ENCODE measurements at places on chromosomes 13 and 19. TPM values are rescaled to one million over a fixed set of nuclear protein-coding genes. Genes with fewer than 3 reads are reported as not detected.

GRCh38 chr13:109576331-109576813, 210.0 kb downstream of the IRS2 start:
- DNase-seq: no peak

DNA sequence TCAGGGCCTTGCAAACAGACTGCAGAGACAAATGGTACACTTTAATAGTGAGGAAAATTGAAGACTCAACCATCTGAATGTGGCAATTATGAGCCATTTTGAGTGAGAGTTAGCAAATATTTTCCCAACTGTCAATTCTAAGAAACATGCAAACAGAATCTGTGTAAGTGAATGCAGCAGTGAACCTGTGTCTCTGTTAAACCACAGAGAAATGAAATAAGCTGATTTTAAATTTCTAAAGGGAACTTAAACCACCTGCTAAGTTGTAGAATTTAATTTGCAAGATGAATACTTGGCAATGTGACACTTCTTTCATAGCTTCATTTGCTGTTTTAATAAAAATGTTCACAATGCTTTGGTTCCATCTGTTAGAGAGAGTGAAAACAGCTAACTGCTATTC, 42.0 kb upstream of the TDRD3 start:
- no peak for DNase-seq

- peak; percentile 41 for DNase-seq
These were observed 37.6 kb upstream of the FLT1 start for GRCh38 chr13:28532388-28533124.

DNA sequence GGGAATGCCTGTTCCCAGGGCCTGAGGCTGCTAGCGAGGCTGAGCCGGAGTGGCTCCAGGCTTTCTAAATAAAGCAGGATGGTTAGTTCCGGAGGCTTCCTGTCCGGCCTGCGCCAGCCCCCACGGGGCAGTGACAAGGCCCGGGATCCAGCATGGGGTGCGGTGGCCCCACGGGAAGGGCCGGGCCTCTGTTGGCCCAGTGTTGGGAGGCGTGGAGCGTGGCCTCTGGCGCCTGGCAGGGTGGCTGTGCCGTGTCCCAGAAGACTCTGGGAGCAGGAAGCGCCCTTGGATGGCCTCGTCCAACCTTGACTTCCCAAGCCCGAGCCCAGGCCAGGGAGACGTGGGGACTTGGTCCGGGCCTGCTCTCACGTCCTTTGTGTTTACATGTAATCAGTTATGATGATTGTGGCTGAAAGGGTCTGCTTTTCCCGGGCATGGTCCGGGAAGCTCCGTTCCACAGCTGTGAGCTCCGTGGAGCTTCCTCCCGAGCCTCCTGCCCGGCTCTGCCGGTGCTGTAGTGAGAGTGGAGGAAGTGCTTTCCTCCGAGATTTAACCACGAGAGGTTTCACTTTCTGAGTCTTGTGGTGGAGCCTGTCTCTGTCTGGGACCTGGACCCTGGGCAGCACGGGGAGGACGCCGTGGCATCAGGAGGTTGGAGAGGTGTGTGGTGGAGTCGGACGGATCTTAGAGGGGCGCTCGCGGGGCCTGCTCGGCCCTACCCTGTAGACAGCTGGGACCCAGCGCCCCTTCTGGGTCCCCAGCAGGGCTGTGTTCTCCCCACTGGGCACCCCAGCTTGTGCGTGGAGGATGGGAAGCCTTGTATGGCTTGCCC, 4.6 kb downstream of the GNA11 start:
- no peak for DNase-seq

GRCh38 chr19:2132731-2133490, 18.5 kb downstream of the AP3D1 start:
- no peak for DNase-seq

DNA sequence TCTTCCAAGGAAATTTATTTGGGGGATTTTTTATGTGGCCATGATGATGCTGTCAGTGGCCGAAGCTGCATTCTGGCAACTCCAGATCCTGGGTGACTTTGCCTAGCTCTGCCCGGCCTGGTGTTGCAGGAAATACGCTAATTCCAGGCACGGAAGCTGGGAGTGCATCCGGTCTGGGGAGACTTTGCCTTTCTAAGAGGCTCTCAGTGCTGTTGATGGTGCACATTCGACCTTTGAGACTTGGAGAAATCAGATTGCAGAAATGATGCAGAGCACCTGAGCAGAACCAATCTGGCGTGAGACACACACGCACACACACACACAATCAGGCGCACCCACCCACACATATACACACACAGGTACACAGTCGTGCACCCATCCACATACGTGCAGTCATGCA, 5.9 kb upstream of the TMEM255B start:
- no peak for DNase-seq

- DNase-seq: no peak
These were observed 3.3 kb upstream of the KCNC3 start for GRCh38 chr19:50332244-50333038.

GRCh38 chr13:27026396-27026795, 145.2 kb downstream of the USP12 start:
- DNase-seq: no peak

DNA sequence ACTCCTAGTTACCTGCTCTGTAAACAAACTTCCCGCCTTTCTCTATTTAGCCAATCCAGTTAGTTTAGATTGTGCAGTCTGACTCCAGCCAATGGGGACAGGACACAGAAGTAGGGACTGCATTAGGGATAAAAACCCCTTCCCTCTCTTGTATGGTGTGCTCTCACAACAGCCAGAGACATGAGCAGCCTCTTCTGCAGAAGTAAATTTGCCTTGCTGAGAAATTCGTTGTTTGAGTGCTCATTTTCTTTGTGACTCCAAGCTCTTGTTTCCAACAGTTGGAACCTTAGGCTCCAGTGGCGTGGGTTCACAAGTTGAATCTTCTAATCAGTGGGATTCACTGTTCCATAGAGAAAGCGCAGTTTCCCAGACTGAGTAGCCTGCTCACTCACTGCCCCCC, 66.1 kb downstream of the ZNF93 start:
- no peak for DNase-seq

DNA sequence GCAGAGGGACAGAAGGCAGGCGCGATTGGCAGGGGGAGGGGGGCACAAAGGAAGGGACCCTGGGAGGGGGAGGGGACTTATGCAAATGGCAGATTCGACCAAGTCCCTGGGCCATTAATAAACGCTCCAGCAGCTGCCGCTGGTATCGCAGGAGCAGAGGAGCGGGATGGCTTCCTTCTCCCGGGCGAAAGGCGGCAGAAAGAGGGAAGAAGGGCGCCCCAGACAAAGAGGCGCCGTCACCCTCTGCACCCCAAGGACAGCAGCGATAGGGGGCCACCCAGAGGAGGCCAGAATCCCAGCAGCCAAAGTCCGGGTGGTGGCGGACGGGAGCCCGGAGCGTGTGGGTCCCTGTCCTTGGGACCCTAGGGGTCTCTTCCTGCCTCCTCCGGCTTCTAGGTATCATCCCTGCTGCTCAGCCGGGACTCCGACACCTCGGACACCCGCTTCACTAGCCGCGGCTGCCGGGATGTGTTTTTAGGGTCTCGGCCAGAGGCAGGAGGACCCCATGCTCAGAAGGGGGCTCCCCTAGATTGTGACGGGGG, 1.9 kb downstream of the PTPRS start:
- DNase-seq: peak; percentile 22

DNA sequence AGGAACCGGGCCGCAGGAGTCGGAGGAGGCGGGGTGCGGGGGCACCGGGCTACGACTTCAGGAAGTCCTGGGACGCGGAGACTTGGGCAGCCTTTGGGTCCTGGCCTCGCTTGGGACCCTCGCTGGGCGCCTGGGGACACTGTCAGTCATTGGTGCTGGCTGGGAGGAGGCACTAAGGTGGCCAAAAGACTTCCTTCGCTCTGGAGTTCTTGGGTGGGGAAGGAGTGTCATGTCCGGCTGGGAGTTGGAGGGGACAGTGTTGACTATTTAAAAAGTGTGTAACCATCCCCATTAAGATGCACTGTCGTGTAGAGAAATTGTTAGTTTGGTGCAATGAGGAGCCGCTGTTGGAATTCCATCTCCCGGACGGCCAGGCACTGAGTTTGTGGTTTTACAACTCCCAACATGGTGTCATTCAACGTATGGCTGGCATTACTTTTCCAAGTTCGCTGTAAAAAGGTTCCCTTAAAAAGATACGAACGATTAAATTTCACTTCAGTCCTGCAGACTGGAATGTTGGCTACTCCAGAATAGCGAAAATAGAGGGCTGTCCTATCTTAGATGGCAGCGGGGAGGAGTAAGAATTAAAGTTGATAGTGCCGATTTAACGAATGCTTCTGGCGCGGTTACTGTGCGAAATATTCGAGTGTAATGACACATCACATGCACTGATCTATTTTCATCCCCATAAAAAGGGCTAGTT, 776 bp downstream of the DNAJC3 start:
- peak; percentile 22 for DNase-seq

DNA sequence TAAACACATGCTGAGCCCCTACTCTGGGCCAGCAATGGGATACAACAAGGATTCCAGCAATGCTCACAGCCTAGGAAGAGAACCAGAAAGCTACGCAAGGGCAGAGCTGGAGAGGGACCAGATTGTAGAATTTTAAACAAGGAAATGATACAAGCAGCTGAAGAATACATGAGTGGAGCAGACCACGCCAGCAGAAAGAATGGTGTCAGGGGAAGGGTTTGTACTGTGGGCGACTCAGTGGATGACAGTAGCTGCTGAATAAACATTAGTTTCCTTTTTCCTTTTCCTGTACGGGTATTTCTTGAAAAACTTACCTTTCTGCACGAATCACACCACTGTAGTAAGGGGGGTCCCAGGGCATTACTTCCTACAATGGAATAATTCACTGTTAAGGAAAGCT, 30.7 kb downstream of the MIPEP start:
- DNase-seq: no peak

DNA sequence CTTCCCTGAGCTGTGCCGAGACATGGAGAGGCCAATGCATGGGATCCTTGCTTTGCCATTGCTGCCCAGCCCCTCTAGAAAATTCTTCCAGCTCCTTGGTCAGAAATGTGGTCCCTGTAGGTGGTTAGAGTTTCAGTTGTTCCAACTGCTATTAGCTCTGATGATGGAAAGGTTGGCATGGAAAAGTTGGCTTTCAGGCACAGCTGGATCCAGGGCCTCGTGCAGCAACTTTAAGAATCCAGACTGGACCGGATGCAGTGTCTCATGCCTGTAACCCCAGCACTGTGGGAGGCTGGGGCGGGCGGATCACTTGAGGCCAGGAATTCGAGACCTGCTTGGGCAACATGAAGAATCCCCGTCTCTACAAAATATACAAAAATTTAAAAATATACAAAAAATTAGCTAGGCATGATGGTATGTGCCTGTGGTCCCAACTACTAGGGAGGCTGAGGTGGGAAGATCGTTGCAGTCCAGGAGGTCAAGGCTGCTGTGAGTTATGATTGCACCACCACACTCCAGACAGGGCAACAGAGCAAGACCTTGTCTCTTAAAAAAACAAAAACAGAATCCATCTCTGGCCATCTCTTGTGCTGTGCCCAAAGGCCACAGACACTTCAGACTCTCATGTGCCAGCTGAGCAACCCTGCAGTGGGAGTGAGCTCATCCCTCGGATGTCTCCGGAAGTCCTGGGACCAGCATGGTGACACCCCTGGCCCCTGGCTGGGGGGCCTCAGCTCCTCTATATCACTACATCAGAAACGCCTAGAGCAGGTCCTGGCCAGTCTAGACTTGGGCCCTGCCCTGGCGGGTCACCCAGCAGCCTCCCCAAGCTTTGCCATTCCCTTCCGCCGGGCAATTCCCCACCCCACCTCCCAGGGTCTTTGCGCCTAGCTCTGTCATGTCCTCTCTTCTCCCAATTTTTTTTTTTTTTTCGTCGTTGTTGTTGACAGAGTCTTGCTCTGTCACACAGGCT, 16.8 kb downstream of the MEX3D start:
- no peak for DNase-seq

GRCh38 chr13:111387026-111387871, 66.8 kb downstream of the TEX29 start:
- no peak for DNase-seq

GRCh38 chr19:17942181-17942580, 9.4 kb downstream of the CCDC124 start:
- DNase-seq: no peak

The ZNF709 gene
- 11.0 TPM for polyA plus RNA-seq

The PSG6 gene
- polyA plus RNA-seq: not detected

The KIRREL2 gene
- 9.0 TPM for polyA plus RNA-seq
